ENCODE measurements at places on chromosomes 11 and 22.
A peak's percentile ranks its signal among the peaks of the same experiment; 100 is the strongest.

DNA sequence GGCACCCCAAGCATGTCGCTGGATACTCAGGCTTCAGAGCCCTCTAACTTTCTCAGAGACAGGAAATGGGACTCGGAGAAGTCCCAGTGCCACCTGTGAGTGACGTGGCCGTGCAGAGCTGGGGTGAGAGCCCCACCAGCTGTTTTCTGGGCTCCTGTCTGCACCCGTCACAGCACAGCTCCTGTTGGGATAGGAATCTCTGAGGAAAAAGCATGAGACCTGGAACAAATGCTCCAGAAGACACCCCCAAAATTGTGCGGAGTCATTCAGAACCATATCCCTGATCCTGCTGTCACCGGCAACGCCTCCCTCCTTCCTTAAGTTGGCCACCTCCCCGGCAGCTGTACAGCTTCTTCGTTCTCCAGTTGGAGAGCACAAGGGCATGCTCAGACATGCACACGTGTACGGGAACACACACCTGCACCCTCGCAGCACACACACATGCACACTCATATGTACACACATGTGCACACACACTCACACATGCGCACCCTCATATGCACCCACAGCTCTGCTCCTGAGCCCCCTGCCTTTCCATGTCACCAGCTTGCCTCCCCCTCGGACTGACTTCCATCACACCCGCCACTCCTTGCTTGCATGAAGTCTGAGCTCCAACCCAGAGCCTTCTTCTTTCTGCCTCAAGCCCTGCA, 1430.0 kb downstream of the BRD1 start:
- no peak for DNase-seq

DNA sequence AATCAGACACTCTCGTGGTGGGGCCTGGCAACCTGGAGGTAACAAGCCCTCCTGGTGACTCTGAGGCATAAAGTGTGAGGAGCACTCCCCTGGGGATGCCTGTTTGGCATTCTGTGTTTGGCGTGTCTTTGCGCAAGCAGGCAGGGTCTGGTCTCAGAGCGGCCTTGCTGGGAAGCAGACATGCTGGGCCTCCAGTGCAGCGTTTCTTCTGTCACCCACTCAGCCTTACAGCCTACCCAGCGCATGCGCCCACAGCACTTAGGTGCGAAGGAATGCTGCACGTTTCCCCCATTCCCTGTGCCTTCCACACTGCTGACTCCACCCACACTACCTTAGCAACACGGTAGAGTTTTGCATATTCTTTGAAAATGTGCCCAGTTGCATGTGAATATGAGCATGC, 7.4 kb upstream of the CXCR5 start:
- no peak for DNase-seq

DNA sequence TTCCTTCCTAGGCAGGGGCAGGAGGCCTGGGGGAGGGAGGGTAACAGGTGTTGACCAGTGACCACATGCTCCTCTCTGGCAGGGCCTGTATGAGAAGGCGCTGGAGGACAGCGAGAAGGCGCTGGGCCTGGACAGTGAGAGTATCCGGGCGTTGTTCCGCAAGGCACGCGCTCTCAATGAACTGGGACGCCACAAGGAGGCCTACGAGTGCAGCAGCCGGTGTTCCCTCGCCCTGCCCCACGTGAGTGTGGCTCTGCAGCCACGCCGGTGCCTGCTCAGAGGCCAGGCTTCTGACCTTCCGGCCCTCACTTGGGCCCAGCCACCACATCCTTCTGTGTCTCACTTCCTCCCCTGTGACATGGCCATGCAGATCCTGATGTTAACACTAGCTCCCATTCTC, 25.8 kb downstream of the ZC3H7B start:
- DNase-seq, result no peak

DNA sequence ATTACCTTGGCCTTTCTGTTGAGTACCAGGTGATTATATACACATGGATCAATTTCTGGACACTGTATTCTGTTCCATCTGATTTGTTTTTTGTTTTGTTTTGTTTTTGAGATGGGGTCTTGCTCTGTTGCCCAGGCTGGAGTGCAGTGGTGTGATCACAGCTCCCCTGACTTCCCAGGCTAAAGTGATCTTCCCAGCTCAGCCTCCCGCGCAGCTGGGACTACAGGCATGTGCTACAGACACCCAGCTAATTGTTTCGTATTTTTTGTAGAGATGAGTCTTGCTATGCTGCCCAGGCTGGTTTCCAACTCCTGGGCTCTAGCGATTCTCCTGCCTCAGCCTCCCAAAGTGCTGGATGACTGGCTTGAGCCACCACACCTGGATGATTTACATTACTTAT, 19.0 kb downstream of the TCIRG1 start:
- DNase-seq, result no peak

- DNase-seq, result no peak
Observed at GRCh38 chr11:31922450-31922849, 111.3 kb upstream of the PAX6 start.

DNA sequence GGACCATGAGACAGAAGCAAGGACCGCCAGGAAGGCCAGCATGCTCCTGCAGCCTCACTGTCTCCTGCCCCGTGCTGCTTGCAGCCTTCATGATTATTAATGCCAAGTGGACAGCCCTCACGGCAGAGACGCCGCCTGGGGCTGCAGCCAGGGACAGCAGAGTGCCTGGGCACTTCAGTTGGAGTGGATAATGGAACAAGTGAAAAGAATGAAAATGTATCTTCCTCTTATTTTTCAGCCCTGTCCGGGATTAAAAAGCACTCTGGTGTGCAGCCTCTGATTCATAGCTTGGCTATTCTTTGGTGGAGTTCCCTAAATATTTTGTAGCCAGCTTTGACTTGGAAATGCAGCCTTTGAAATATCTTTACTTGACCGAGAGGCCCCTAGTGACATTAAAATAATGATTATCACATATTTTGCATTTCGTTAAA, 1404.2 kb downstream of the BRD1 start:
- no peak for DNase-seq

DNA sequence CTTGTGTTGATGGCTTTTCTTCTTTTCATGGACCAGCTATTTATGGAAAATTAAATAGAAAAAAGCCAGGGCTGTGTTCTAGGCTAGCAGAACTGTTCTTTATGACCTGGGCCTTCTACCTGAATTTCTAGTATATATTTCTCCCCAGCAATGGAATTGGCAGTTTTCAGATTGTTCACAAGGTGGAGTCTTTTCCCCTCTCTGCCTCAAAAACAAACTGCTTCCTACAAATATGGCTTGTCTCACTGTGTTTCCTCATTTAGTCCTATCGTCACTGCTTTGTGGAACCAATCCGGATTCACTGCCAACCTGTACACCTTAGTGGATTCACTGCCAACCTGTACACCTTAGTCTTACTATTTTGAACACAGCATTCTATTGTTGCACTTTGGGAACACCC, 5.0 kb upstream of the APOL5 start:
- DNase-seq, result no peak

GRCh38 chr11:19499026-19499669, 213.5 kb upstream of the NAV2 start:
- DNase-seq, result no peak

GRCh38 chr11:78993802-78994430, 419.3 kb upstream of the NARS2 start:
- DNase-seq, result no peak

DNA sequence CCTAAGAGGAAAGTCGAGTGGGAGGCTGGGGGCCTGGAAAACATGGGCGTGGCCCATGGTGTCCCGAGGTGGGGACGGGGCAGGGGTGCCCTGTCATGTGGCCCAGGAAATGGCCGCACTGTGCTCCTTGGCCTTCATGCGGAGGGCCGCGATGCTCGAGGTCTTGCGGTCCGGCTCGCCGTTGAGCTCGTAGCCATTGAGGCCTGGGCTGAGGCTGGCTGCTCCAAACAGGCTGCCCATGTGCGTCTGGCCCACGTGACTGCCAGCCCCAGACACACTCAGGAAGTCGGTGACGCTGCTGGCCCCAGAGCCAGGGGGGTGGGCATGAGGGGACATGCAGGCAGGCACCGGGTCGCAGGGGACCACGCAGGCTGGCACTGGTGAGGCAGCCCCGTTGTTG, 45.2 kb downstream of the ALX4 start:
- DNase-seq, result no peak

GRCh38 chr11:33879375-33879774, 12.5 kb downstream of the LMO2 start:
- DNase-seq, result no peak

GRCh38 chr11:44893308-44893822, 57.3 kb downstream of the TP53I11 start:
- no peak for DNase-seq

DNA sequence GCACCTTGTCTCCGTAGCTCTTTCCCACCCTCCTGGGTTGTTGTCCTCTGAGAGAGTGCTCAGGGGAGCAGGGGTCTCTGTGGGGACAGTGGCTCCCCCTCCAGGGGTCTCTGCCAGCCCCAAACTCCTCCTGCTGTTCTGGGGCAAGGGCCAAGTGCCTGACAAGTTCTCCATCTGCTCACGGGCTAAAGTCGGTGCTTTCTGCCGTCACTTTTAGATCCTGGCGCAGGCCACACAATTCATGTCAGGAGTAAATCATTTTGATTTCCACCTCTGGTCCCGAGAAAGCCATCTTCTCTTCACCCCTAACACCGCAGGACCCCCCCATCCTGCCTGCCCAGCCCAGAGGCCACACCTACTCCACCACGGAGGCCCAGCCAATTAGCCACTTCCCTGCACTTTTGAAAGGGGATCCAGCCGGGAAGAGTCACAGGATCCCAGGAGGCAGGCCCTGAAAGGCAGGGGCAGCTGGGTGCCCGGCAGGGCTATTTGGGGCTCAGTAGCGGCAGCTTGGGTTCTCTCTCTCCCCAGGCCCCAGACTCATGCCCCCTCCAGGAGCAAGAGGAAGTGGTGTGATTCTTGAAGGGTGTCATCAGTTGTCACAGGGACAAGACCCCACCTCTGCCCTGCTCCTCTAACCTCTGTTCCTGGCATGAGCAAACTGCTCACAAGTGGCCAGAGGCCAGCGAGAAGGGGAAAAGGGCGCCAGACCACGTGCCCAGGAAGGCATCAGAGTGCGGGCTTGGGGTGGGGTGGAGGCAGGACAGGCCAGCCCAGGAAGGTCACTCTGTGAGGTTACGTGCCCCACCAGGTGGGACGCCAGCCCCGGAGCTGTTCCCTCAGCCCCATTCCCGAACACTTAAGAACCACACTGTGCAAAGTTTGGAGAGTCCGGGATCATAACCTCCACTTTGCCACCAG, 1.3 kb downstream of the MACROD1 start:
- no peak for DNase-seq

DNA sequence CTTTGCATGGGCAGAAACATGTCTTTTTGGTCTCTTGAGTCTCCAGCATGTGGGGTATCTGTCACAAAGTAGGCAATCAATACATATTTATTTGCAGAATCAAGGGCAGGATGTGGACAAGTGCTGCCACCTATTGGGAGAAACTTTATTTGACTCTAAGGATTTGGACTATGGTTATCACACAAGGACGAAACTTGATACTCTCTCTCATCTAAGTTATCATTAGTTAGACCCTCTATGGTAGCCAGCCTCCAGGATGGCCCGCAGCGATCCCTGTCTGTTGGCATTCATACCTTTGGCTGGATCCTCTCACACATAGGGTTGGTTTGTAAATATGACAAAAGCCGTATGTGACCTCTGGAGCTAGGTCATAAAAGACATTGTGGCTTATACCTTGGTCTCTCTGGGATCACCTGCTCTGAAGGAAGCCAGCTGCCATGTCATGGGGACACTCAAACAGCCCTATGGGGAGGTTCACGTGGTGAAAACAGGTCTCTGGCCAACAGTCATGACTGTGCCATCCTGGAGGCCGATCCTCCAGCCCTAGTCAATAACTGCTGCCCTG, 1.1 kb upstream of the FBXO7 start:
- DNase-seq, result peak; percentile 8

DNA sequence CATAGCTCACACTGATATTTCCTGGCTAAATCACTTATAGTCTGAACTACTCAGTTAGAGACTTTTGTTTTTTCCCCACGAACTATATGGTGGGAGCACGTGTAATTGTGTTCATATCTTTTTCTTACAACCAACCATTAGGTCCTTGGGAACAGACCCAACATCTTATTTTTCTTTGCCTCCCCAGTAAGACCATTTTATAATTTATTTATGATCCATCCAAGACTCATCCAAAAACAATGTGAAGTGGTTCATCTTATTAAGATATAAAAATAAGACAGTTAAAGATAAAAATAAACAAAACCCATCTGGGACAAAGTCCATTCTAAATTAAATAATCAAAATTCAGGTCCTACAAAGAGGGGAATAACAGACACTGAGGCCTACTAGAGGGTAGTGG, 90.8 kb downstream of the FAM168A start:
- no peak for DNase-seq

GRCh38 chr11:113267493-113267892, 46.9 kb upstream of the TTC12 start:
- no peak for DNase-seq

GRCh38 chr11:45386972-45387371, 100.8 kb upstream of the SYT13 start:
- DNase-seq, result no peak

DNA sequence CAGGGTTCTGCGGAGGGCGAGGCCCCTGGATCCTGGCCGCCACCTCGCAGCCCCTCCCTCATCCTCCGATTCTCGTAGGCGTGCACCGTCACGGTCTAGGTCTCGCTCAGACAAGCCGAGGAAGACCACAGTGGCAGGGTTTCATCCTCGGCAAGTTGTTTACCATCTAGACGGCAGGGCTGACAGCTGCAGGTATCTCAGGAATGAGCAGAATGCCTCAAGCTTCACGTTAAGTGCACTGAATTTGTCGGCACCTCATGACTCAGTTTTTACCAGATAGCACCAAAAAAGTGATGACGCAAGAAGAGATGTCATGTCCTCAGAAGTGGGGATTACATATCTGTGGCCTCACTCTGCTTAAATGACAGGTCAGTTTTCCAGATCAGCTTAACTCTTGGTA, 35.1 kb downstream of the WT1 start:
- DNase-seq, result no peak

DNA sequence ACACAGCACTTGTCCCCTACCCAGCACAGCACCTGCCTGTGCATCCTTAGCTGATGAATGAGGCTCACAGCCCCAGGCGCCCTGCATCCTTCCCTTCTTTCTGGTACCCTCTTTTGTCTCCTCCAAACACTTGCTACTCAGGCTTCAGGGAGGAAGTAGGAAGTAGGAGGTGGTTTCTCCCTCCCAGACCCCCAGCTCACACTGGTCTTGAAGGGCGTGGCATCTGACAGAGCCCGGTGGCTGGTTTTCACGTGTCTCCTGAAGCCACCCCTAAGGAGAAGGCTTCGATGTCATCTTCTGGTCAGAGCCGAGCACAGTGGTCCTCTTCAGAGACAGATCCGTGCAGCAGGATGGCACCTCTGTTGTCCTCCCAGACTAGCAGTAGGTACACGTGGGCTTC, 109.8 kb downstream of the PTPRJ start:
- no peak for DNase-seq

- DNase-seq, result no peak
Observed at GRCh38 chr11:113262594-113262993, 51.8 kb upstream of the TTC12 start.

GRCh38 chr11:61512435-61512834, 3.9 kb downstream of the LRRC10B start:
- no peak for DNase-seq

GRCh38 chr11:65454311-65454695, 31.7 kb downstream of the NEAT1 start:
- DNase-seq, result no peak

- no peak for DNase-seq
Observed at GRCh38 chr22:39592081-39593065, 21.8 kb downstream of the CACNA1I start.

GRCh38 chr11:60288531-60288930, 8.1 kb downstream of the MS4A4A start:
- DNase-seq, result no peak

- DNase-seq, result no peak
Observed at GRCh38 chr11:119377112-119377901, 4.2 kb downstream of the USP2 start.
